ENCODE measurements at places on chromosomes 2 and 18.

- DNase-seq: no peak
Measured at GRCh38 chr2:60358476-60358875, 195.0 kb downstream of the BCL11A start.

DNA sequence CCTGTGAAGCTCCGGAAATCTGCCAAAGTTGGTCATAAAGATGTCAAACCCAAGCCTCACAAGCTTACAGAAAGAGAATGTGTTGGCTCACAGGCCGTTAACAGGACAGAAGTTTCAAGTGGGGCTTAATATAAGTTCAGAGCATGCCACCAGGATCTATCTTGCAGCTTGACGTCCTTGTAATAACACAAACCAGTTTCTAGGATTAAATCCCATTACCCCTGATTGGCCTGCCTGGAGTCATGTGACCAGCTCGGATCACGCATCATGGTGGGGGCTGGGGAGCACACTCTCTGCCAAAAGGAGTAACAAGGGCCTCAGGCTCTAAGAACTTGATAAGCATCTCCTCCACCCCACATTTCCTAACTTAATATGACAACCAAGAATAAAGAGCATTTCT, 38.9 kb upstream of the SCG2 start:
- no peak for DNase-seq

GRCh38 chr2:234410526-234410925, 86.4 kb downstream of the ARL4C start:
- DNase-seq: no peak

- no peak for DNase-seq
Measured at GRCh38 chr2:54510916-54511315, 54.8 kb downstream of the SPTBN1 start.

- no peak for DNase-seq
Measured at GRCh38 chr2:73852020-73852419, 23.3 kb downstream of the STAMBP start.

DNA sequence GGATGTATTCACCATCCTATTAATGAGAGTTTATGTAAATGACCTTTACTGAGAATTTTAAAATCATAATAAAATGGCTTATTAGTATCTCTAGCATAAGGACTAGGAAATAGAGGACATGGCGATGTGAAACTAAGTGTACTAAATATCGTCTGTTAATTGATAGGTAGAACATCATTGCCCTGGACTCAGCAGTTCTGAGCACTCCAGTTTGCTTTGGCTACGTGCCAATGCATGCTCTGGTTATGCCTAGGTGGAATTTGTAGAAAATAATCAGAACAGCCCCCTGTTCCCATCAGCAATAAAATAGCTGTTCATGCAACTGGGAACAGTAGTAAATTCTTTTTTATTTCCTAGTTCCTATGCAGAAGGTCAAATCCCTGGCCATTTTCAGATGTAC, 247.8 kb downstream of the DOK6 start:
- DNase-seq: peak; percentile 9

DNA sequence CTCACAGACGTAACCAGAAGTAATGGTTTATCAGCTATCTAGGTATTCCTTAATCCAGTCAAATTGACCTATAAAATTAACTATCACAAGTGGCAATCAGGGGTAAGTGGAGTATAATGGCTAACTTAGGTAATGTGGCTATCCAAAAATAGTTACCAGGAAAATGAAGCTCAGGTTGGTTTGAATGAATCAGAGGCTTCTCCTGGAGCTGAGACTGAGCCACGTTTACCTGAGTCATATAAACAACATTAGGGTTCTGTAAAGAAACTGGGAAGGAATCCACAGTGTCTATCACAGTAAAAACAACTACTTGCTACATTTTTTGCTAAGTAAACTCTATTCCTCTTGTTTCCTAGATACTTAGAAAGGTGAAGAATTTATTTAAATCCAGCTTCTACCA, 236.0 kb upstream of the SPHKAP start:
- DNase-seq: no peak

DNA sequence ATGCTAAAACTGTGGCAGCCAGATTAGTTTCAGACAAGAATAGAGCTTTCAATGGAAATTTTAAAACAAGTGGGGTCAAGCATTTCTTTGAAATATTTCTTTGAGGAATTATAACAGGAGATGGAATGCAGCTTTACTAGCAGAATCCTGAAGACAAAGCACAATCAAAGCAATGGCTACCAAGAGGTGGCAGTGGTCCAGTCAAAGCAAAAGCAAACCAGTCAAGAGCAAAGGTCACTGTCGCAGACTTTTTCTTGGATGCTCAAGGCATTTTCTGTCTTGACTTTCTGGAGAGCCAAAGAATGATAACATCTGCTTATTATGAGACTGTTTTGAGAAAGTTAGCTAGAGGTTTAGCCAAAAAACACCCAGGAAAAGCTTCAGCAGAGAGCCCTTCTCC, 351.2 kb upstream of the DLGAP1 start:
- DNase-seq: no peak

- no peak for DNase-seq
Measured at GRCh38 chr2:201436141-201436540, 15.1 kb downstream of the TRAK2 start.

GRCh38 chr2:226712941-226713340, 86.7 kb downstream of the IRS1 start:
- DNase-seq: no peak

- no peak for DNase-seq
Measured at GRCh38 chr18:55421615-55422419, 166.2 kb downstream of the TCF4 start.

Data from NCI-H2029 (cell line).